Stimulated activated CD8-positive, alpha-beta memory T cell treated with anti-CD3 and anti-CD28 coated beads, Interleukin-7, amount 100 ng/mL, for 24 hours (primary cell): ENCODE measurements at places on chromosomes 6 and 20.

- no peak for DNase-seq
Observed at GRCh38 chr6:152824666-152825065, 74.1 kb downstream of the VIP start.

DNA sequence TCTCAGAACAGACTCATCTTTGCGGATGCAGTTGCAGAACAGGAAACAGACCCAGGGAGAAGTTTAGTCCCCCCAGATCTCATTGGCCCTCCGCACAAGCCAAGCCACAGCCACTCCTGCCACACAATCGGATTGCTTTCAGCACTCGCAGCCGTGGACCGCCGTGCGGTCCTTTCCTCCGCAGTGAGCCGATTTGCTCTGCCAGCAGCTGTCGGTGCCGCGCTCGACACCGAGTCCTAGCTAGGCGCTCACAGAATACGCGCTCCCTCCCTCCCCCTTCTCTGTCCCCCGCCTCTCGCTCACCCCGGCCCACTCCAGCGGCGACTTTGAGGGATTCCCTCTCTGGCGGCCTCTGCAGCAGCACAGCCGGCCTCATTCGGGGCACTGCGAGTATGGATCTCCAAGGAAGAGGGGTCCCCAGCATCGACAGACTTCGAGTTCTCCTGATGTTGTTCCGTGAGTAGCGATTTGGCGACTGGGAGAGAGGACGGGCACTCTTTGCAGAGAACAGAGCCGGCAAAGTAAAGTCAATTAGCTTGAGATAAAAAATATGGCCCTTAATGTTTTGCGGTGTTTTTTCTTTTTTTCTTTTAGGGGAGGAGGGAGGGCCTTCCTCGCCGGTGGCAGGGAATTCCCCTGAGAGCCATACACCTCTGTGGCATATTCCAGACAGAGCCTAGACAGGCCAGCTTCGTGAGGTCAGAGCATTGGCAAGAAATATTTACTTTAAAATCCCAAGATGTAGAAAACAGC, at the start of gene LAMP5:
LAMP5 (plus strand) TSS at position 130 of the 753 bp plus-strand sequence; CDS start at position 393, 263 bp downstream.
- DNase-seq = no peak

- DNase-seq = no peak
Observed at GRCh38 chr6:72457738-72458137, 164.1 kb upstream of the KCNQ5 start.

- DNase-seq = no peak
Observed at GRCh38 chr6:8562125-8562524, 126.8 kb upstream of the SLC35B3 start.

- DNase-seq = no peak
Observed at GRCh38 chr6:26660000-26660361, 435 bp upstream of the ZNF322 start.

DNA sequence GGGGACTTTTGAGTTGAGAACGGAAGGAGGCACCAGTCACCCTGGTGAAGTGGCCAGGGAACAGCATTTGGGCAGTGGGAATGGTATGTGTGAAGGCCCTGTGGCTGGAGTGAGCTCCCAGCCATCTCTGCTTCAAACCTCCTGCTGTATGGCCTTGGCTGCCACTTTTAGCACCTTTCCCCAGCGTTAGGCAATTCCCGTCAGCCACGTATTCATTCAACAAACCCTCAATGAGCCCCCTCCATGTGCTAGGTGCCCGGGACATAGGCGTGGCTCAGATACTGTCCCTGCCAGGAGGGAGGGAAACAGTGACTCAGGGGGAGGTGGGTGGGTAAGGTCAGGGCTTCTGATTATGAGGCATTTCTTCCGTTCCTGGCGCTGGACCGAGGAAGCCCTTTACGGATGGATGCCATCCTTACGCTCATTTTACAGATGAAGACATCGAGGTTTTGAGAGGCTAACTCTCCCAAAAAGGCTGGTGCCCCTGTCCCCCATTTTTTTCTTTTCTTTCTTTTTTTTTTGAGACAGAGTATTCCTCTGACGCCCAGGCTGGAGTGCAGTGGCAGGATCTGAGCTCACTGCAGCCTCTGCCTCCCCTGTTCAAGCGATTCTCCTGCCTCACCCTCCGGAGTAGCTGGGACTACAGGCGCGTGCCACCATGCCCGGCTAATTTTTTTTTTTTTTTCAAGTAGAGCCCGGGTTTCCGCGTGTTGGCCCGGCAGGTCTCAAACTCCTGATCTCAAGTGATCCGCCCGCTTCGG, 37.5 kb downstream of the SRC start:
- no peak for DNase-seq

GRCh38 chr6:168345896-168346754, 26.5 kb upstream of the DACT2 start:
- no peak for DNase-seq

DNA sequence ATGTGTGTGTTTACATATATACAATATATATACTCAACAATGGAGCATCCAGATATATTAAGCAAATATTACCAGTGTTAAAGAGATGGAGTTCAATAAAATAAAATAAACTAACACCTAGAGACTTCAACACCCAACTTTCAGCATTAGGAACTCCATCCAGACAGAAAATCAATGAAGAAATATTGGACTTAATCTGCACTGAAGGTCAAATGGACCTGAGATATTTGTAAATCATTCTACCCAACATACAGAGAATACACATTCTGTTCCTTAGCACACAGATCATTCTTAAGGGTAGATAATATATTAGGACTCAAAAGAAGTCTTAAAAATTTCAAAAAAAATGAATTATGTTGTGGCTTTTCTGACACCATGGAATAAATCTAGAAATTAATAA, 832.3 kb upstream of the ADGRB3 start:
- DNase-seq = no peak

DNA sequence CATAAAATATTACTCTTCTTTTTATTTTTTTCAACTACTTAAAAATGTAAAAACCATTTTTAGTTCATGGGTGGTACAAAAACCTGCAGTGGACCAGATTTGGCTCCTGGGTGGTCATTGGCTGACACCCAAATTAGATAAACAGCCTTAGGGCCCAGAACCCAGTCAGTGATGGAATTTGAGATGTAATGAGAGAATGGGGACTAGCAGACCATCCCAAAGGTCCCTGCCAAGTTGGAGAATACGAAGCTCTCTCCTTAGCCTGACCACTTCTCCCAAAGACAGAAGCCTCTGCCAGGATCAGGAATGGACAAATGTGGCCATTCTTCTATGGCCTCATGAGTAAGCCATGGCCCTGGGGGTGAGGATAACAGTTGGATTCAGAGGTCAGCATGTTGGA, 194.7 kb downstream of the NFATC2 start:
- no peak for DNase-seq

DNA sequence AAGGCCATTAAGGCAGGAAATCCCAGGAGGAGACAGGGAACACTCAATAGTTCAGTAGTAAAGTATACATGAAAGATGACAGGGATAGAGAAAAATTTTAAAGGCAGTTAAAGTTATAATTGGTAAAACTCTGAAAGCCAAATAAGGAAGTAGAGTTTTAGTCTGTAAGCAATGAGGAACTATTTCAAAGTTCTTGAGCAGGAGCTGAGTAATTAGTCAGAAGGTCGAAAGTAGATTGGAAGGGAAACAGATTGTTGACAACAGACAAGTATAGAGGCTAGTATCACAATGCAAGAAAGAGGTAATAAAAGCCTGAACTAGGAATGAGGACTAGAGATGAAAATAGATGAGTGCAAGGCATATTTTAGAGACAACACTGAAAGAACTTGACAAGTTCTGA, 150.3 kb downstream of the CDK19 start:
- DNase-seq = no peak

DNA sequence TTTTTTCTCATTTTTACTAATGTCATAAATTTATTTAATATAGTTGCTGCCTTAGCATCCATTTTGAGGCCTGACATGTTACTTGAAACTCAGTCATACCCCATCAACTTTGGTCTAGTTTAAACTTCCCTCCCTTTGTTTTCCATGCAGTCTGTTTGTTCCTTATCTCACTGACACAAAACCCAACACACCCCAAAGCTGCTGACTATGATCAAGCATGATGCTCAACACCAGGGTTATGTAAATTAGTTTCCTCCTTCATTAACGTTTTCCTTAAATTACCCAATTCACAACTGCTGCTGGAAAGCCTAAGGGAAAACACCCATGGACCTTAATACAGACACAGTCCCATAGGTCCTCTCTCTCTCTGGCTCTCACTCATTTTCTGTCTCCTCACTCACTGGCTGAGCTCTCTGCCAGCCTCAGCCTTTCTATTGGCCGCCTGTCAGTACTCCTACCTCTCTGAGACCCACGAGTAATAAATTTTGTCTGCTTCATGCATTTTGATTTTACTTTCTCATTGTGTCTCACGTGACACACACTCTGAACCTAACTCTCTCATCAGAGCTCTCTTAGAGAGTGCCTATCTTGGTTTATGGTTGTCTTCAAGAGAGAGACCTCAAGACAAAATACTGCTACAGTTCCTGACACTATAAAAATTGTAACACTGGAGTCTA, 904.5 kb downstream of the C6orf118 start:
- DNase-seq = no peak

GRCh38 chr6:89694428-89694827, 55.9 kb upstream of the LYRM2 start:
- DNase-seq = no peak

DNA sequence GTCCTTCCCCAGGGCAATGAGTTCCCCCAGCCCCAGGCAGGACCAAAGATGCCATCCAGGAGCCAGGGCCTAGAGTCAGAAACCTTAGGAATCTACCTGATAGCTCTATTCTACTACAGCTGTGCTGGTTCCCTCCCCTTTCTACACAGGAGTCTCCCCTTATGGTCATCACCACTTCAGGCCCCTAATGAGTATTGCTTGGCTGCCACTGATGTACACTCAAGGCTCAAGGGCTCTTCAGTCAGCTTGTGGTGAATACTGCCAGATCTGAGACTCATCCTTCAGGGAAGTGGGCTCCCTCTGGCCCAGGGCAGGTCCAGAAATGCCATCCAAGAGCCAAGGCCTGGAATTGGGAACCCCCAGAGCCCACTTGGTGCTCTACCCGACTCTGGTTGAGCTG, 248.6 kb downstream of the ALDH8A1 start:
- no peak for DNase-seq

DNA sequence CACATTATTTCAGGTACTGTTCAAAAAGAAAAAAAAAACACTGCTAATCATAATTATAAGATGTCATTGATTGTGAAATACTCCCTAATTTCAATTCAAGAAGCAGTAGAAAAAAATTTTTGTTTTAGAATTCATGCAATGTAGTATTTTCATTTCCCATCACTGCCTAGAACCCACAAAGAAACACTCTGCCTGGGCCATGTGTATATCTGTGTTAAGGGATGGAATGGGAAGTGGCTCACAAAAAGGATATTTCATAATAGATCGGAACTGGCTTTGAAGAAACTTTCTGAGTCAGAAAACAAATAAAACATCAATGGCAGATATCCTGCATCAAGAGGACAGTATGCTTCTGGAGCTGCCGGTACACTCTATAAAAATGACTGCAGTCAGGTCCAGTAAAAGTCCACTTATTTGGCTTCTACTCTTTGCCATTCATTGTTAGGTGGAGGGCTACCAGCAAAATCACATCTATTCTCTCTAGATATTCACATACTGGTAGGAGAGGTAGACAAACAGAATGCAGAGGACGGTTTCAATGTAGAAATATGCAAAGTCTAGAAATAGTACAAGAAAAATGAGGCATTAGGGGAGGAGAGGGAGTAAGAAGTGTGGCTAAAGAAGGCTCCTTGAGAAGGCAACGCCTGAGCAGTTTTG, 135.0 kb upstream of the TNFAIP3 start:
- DNase-seq = no peak

- DNase-seq = no peak
Observed at GRCh38 chr6:35736982-35737412, at the start of gene ARMC12. Gene ARMC12, plus strand, starts transcription at chr6:35737032. Its CDS starts 77 bp downstream, at chr6:35737109.

DNA sequence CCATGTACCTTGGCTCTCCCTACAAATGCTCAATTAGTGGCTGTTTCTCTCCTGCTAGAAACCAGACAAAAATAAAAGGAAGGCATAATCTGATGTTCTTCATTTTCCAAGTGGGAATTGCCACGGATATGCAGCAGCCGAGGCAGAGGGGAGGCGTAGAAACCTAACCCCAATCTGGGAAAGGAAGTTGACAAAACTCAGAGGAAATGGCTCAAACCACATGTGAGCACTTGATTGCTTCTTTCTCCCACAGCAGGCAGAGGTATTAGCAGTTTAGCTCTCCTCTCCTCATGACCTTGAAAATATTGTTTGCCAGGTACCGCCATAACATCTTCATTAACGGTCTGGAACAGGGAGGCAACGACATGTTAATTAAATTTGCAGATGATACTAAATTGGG, 3.8 kb upstream of the MLN start:
- no peak for DNase-seq

GRCh38 chr6:25006565-25007001, 70.8 kb upstream of the RIPOR2 start:
- no peak for DNase-seq

- DNase-seq = no peak
Observed at GRCh38 chr20:57434390-57434700, 43.1 kb downstream of the RBM38 start.

GRCh38 chr20:44097521-44098255, 89.3 kb downstream of the JPH2 start:
- DNase-seq = no peak

DNA sequence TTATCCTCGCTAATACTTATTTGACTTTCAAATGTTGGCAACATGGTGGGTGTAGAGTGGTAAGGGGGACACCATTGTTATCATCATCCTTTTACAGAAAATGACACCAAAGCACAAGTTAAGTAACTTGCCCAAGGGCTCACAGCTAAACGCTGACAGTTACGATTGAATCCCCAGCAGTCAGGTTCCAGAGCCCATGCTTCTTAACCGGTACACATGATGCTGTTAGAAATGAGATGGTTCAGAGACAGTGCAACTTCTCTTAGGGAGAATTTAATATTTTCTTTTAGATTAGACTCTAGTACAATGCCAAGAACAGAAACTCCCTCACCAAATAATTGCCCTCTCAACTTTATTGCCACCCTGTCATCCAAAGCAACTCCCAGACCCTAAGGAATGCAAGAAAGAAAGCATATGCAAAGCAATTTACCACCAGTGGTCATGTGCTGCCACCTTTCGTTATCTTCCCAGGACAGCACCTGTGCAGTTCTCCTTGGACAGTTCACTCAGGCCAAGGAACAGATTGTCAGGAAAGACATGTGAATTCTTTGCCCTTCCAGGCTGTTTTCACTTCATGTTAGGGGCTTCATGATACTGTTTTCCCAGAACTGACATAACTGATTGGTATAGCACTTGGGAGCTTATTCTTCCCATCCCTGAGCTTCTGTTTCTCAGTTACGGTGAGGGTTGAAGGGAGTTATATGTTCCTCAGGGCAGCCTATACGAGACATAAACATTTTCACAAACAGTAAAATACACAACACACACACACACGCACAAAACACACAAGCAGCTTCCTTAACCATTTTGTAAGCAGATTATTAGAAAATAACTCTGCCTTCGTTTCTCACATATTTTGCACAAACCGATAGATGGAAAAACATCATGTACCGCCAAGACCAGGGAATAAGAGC, 5.1 kb downstream of the HLA-DMA start:
- no peak for DNase-seq

DNA sequence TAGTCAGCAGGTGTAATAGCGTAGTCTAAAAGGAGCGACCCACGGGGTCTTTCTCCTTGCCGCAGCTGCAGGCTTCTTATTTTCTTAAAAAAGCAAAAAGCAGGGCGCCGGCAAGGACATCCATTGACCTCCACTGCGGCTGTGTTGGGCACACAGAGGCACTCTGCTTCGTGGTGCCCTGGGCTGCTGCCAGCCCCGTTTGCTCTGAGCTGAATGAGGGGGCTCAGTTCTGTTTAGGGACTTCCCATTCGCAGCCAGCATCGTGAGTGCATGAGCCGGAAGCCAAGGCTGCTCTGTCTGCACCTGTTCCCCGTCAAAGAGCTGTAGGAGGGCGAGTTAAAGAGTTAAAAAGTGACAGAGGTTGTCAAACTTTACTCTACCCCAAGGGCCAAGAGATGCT, 1.7 kb upstream of the SLC22A2 start:
- DNase-seq = no peak

- DNase-seq = no peak
Observed at GRCh38 chr6:43970913-43971775, 156.1 kb downstream of the MRPL14 start.
